ENCODE measurements at places on chromosomes 5 and 9.

- DNase-seq: no peak
These were observed 1.7 kb downstream of the MEGF9 start for GRCh38 chr9:120712539-120713031.

- no peak for DNase-seq
These were observed 2.4 kb downstream of the EHMT1 start for GRCh38 chr9:137621131-137621757.

DNA sequence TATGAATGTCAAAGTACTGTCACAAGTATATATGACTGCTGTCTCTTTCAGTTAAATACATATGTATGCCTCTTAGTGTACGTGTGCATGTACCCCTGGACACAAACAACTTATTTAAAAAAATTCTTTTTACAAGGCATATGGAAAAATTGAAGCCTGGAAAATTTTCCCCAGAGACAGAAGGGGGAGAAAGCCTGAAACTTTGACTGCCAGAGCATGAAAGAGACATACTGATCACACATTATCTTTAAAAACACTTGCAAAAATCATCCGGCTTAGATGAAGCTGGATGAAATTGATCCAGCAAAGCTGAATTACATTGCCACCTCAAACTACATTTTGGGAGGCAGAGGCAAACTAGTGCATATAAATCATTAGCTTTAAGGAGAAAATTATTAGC lies 88.0 kb upstream of the NFIB start:
- DNase-seq: no peak

DNA sequence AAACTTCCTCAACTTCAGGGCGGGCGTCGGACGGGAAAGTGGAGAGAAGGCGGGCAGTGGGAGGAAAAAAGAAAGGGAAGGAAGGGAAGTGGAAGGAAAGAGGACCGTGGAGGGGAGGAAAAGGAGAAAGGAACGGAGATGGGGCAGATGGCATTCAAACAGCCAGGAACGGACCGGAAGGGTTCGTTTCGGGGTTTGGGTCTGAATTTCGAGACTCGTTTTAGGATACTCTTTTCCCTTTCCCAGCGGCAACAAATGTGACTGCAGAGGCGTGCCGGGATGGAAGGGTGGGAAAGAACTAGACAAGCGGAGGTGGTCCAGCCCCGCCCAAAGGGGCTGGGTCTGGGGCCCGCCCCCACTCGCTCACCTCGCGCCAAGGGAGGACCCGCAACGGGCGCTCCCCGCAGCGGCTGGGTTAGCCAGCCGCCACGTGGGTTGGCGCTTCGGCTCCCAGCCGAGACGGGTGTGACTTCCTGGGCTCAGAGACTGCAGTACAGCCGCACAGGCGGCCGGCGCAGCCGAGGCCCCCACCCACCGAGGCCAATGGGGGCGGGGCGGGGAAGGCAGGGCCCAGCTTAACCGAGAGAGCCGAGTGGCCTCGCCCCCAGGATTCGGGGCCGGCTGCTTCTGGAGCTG lies 2.7 kb downstream of the VCAN start:
- no peak for DNase-seq

GRCh38 chr9:87148331-87149104 lies 201.2 kb upstream of the GAS1 start:
- no peak for DNase-seq

GRCh38 chr9:2758162-2758897 lies 41.0 kb downstream of the KCNV2 start:
- no peak for DNase-seq

DNA sequence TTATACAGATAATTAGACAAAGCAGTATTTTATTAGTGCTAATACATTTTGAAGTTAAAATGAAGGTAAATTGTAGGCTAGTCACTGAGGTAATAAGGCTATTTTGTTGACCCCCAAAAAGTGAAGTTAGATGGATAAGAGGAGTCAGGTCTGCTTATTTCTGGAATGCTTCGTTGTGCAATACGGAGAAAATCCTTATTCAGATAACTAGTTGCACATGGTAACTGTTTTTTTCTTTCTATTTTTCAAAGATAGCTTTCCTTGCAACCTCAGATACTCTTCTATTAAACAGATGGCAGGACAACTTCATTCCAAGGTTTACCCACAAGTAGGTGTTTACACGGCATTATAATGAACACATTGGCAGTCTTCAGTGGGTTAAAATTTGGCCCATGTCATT lies 101.1 kb downstream of the TMEM174 start:
- DNase-seq: no peak

DNA sequence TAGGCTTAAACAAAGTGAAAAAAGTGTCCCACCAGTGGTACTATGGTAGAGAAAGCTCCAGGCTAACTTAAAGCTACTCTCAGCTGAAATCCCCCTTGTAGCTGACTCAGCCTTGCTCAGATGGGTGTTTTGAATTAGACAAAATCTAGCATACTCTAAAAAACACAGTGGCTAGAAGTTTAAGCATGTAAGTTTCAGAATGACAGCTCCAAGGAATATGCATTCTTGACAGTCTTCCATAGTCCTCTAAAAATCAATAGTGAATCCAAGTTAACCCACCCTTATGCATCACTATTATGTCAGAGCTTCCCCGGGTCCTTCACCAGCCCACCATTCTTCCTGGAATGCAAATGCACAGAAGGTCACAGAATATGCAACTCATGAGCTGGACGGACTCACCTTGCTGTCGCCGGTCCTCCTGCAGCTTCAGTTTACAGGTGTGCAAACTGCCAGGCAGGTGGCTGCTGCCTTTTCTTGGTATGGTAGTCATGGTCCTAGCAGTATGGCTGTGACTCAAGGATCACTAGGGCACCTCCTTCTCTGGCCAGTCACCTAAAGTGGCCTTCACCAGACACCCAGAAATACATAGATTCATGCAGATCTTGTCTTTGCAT lies 668 bp downstream of the RANBP3L start:
- no peak for DNase-seq

- no peak for DNase-seq
These were observed 778 bp upstream of the PPP6C start for GRCh38 chr9:125190361-125190801.

DNA sequence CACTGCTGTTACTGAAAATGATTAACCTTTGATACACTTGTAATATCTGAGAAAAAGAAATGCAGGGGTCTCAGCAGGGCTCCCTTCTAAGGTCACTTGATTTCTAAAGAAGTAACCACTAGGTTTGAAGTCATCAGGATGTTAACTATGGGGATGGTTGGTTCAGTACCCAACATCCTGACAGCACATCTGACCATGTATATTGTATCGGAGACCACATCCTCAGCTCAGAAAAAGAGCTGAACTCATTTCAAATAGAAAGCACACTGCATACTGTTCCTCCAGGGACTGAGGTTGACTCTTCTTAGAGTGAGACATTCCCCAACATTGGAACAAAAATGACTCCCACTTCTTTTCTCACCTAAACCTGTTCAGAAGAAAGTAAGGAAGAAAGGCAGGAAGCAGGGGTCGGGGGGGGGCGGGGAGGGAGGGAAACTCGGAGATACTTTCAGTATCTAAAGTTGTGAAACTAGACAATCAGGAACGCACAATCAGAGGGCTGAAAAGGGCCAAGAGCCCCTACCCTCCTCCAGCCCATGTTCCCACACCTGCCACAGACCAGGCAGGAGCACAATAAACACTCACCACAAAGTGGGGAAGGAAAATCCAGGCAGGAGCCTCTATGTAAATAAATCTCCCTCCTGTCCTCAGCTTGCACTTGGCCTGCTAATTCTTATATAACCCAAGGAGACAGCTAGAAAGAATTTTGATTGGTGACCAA lies 730 bp upstream of the GZMA start:
- no peak for DNase-seq

DNA sequence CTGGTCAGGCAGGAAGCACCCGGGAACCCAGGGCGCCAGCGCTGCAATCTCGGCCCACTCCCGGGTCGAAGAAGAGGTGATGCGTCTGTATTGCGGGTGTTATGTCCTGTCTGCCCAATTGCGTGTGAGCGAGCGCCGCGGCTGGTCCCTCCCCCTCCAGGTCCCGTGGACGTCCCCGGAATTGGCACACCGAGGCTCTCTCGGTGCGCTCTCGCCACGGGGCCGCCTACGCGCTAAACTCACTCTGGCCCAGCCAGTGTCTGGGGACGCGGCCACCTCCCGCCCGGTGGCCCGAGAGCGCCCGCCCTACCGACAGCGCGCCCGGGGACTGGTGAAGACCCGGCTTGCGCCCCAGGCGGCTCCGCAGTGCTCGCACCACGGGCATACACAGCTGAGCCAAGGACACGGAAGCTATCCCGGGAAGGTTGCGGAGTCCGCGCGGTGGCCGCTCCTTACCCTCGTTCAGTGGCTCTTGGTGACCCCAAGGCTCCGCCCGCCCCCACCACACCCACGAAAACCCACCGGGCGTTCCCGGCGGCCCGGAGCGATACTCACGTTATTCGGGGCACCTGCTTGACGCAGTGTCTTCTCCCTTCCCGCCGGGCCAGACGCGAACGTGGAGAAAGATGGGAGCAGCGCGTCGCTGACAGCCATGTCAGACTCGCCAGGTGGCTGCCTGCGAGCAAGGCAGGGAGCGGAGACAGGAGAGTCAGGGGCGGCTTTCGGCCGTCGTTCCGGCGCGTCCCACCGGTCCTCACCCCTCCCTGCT lies 1.0 kb downstream of the KLF4 start:
- no peak for DNase-seq

DNA sequence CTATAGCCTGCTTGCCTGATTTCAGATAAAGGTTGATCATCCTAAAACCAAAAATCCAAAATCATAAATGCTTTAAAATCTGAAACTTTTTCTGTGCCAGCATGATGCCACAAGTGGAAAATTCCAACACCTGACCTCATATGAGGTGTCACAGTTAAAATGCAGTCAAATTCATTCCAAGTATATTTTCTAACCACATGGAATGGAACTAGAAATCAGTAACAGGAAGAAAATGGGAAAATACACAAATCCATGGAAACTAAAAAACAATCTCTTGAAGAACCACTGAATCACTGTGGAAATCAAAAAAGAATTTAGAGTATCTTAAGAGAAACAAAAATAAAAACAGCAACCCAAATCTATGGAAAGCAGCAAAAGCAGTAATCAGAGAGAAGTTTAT lies 297.5 kb upstream of the COX7C start:
- no peak for DNase-seq

DNA sequence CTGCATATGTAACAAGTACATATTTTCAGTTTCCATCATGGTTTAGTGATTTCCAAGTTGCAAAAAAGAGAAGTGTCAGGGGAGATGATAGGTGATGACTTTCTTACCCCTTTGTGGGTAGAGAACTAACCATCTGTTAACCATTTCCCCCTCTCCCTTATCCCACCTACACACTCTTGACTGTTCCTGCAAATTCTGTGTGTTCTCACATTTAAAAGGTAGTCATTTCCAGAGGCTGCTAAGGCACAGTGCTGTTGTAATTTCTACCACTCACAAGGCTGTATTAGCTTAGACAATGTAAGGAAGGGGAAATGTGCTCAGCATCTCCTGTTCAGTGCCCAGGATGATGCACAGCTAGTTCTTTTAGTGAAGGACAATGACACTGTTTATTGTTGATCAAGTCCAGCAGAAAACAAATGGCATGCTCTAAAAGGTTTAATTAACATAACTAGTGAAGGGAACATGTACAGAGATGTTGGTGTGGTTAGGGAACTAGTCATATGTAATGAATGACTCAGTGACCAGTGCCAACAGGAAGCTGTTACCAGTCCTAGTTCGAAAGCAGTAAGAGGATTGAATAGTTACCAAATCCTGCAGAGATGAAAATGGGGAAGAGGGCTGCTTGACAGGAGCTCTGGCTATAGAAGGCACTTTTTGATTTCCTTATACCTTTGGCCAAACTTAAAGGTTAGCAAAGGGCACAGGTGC lies 165.1 kb downstream of the PLK2 start:
- DNase-seq: no peak

DNA sequence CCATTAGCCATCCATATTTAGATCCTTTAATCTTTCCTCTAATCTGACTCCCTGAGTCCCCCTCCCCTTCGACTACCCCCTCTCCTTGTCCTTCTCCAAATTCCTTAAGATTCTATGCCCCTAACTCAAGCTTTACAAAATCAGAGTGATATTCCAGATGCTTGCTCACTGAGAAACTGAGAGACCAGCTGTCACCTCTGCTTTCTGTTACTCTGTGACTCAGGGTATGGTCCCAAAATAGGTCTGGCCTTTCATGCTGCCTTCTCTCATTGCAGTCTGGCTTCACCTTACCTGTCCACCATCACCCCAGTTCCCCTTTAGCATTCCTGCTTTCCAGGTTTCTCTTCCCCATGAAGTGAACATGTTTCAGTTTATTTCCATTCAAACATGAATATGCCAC lies 383.3 kb upstream of the SLC30A5 start:
- no peak for DNase-seq

DNA sequence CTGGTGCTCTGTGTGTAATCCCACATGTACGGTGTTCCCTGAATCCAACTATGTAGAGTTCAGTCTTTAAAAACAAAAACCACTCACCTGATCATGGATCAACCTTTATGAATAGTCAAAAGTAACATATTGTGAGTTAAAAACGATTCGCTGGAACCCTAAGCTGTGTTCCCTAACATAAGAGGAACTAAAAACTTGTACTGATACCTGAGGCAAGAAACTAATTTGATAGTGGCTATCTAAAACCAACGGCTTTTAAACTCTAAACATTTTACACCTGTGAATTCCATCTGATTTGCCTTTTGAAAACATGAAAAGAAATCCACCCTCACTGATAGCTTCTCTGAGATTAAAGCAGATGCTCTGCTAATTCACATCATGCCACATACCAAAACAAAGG lies 101.5 kb downstream of the DEPDC1B start:
- DNase-seq: no peak

DNA sequence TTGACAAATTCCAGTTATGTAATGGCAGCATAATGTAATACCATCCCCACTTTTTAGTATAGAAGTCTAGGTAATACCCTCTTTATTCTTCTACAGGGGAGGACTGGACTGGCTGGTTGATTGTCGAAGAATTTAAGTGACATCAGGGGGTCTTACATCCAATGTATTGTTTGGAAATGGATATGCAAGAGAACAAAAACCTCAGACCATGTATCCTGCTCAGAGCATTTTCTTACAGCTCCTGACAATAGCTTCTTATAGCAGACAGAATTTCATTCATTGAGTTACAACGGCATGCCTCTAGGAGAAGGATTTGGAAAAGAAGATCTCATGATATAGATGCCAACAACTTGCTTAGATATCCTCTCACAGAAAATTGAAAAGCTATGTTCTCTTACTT lies 2032.3 kb downstream of the EFNA5 start:
- no peak for DNase-seq

- DNase-seq: no peak
These were observed 700.2 kb upstream of the PTPRD start for GRCh38 chr9:11312966-11313365.

DNA sequence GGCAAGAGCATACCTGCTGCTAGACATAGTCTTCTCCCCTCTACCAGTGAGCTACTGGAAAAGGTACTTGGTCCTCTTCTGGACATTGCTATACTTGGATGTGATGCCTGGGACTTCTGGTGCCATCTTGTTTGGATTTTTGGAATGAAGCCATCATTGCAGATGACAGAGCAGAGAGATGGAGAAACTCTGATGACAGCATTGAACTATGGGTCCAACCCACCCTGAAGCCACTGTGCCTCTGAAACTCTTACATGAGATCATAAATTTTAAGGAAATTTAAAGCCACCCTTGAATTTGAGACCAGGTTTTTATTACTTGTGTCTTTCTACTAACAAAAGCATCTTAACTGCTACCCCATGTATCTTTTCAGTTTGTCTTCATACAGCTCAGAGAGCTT lies 151.1 kb upstream of the SMIM23 start:
- no peak for DNase-seq

- no peak for DNase-seq
These were observed 2.7 kb downstream of the PTGES start for GRCh38 chr9:129750013-129750638.
